Central memory CD8-positive, alpha-beta T cell (primary cell): ENCODE measurements at places on chromosomes 1 and 21.
A peak's percentile ranks its signal among the peaks of the same experiment; 100 is the strongest.

GRCh38 chr1:52554267-52554640 lies 1.4 kb upstream of the TUT4 start:
- DNase-seq: no peak

DNA sequence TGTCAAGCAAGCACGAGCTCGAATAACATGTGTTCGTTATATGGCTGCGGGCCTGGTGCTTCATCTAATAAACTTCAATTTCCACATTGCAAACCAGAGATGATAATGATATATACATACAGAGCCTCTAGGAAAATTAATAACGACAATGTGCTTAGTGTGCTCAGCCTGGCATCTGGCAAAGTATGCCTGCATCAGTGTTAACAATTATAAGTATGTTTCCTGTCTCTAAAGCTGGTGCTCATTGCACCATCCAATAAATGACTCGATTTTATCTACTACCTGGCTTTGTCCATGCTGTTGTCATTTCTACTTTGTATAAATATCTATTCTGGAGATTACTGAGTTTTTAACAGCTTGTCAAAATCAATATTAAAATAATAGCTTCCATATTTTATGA lies 1402.6 kb downstream of the MRPL39 start:
- no peak for DNase-seq

DNA sequence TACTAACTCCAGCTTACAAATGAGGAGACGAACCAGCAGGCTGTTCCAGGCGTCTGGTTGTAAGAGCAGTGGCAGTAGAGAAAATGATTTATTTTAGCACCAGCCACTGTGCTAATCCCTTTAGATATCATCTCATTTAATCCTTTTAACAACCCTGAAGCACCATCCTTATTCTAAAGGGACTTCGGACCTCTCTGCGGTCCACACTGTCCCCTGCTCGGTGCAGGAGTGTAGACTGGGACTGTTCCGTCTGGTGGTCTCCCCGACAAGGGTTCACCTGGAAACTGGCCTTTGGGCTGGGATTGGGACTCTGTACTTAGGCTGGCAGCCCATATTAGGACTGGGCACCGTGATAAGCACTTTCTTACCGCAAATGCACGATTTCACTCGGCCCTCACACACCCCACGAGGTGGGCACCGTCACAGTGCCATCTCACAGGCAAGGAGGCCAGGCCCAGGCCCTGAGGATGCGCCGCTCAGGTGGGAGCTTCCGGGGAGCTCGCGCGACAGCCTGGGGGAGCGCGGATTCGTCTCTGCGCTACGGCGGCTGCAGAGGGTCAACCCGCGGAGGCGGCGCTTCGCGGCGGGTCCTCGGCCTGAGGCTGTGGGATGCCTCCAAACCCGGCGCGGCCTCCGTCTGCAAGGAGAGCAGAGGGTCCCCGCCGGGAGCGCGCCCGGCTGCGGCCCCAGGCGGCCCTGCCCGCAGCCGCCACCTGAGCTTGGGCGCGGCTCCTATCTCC lies 45.2 kb downstream of the ATP1A1 start:
- peak; percentile 80 for DNase-seq

- no peak for DNase-seq
Observed at GRCh38 chr1:230171356-230172015, 104.4 kb downstream of the GALNT2 start.

GRCh38 chr1:12615159-12615864 lies 2.7 kb downstream of the DHRS3 start:
- DNase-seq: no peak

DNA sequence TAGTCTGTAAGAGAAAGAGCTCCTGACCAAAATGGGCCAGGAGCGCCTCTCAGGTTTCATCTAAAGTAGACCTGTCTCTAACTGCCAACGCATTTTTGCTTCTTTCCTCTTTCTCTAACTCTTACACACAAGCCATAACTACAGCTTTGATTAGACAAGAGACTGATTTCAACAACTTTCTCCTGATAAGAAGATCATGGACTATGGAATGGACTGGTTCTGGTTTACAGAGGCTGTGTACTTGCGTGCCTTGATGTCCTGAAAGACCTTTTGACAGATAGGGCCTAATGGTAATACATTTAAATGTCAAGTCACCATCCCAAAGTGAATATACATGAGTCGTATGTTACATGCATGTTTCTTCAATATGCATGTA lies 3.7 kb upstream of the SETD4 start:
- DNase-seq: no peak

- DNase-seq: no peak
Observed at GRCh38 chr1:78676347-78676982, 26.8 kb downstream of the IFI44 start.

DNA sequence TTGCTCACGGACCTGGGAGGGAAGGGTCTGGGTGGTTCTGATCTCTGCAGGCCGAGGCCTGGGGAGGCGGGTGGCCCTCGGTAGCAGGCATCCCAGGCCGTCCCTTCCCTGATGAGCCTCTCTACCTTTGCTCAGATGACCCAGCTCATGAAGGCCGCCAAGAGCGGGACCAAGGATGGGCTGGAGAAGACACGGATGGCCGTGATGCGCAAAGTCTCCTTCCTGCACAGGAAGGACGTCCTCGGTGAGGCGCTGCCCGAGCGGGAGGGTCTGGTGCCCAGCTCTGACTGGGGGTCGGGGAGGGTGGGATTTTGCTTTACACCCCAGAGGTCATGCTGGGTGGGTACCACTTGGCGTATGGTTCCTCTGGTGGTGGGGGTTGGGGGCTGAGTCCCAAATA lies 76.5 kb downstream of the ARHGEF10L start:
- DNase-seq: no peak

DNA sequence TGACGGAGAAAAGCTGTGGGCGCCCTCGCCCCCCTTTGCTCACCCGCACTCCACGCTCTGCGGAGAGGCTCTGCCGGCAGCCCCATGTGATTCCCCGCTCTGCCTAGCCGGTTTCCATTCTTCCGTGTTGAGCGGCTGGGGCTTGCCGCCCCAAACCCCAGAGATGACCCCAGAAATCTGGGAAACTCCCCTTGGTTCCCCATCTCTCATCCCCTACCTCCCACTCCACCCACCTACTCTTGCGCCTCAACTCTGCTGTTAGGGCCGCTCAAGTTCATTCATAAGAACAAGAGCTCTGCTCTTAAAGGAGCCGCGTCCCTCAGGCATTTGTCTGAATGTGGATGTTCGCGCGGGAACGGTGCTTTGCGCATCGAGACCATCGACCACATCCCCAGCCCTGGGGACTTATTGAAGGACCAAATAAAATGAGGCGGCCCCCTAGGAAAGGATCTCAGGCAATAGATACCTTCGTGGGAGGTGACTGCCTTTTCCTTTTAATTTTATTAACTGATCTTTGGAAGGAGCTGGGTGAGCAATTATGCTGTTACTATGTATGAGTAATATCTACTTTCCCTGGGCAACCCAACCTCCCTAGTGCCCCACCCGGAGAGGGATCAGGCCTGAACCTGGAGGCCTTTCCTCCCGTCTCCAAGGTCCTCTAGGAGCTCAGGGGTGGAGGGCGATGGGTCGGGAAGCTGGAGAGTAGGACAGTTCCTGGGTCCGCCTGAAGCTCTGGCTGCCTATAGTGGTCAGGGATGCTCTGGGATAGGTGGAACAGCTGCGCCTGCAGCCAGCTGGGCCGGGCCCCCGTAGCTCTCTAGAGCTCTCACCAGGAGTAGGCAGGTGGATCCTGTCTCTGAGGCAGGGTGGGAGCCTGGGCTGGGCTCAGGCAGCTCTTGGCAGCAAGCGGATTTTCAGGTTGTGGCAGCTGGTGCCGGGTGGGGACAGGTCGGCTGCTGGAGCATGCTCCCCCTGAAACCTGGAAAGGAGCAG lies 898 bp downstream of the MFSD2A start:
- no peak for DNase-seq

DNA sequence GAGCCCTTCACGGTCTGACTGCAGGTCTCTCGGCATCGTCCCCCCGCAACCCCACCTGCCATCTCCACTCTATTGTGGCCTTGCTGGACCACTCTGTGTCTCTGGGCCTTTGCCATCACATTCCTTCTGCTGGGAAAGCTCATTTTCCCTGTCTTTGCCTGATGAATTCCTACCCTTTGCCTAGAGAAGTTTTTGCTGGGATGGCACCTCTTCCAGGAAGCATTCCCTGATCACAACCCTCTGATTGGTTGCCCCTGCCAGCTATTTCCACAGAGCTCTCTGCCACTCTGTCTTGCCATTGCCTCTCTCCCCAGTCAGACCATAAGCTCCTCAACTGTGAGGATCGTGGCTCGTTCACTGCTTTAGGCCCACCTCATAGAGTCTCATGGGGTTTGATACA lies 28.9 kb upstream of the GPR37L1 start:
- DNase-seq: no peak

- DNase-seq: no peak
Observed at GRCh38 chr1:227729881-227730629, 5.0 kb downstream of the JMJD4 start.

- no peak for DNase-seq
Observed at GRCh38 chr1:21955058-21955457, 17.9 kb upstream of the HSPG2 start.

- no peak for DNase-seq
Observed at GRCh38 chr1:98292994-98293393, 368.5 kb upstream of the SNX7 start.

DNA sequence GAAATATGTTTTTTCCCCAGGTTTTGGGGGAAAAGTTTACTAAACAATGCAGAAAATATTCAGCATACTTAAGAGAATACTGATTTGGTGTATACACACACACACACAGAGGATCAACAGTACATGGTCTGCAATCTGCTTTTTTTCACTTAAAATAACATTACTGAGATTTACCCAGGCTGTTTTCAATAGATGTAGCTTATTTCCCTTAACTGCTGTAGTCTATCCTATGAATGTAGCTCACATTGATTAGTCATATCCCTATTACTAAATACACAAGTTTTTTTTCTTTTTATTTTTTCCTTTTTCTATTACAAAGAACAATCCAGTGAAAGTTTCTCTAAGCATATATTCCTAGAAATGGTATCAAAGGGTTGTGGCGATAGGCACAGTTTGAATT lies 266.7 kb upstream of the GREM2 start:
- no peak for DNase-seq

DNA sequence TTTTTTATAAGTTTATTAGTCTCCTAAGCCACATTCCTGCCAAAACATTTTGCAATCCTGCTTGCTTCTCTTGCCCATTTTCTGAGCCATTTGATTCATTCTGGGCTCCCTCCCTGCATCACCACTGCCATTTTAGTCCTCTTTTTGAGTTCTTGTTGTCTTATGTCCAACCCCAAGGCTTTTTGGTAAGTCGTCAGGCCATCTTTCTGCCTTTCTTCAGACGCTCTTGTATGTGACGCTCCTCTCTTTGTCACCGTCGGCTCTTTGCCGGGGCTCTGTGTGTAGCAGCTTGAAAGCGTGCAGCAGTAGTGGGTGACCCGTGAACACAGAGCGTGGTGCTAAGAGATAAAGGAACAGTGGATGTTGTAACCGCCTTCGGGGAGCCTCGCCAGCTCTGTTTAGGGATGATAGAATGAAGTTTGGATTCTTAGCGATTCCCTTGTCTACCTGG lies 14.6 kb downstream of the HUNK start:
- DNase-seq: no peak

- no peak for DNase-seq
Observed at GRCh38 chr1:180908074-180908765, 4.5 kb upstream of the KIAA1614 start.

GRCh38 chr21:29342363-29342957 lies 43.7 kb downstream of the BACH1 start:
- DNase-seq: no peak

GRCh38 chr1:100510451-100510850 lies 27.5 kb upstream of the GPR88 start:
- no peak for DNase-seq

DNA sequence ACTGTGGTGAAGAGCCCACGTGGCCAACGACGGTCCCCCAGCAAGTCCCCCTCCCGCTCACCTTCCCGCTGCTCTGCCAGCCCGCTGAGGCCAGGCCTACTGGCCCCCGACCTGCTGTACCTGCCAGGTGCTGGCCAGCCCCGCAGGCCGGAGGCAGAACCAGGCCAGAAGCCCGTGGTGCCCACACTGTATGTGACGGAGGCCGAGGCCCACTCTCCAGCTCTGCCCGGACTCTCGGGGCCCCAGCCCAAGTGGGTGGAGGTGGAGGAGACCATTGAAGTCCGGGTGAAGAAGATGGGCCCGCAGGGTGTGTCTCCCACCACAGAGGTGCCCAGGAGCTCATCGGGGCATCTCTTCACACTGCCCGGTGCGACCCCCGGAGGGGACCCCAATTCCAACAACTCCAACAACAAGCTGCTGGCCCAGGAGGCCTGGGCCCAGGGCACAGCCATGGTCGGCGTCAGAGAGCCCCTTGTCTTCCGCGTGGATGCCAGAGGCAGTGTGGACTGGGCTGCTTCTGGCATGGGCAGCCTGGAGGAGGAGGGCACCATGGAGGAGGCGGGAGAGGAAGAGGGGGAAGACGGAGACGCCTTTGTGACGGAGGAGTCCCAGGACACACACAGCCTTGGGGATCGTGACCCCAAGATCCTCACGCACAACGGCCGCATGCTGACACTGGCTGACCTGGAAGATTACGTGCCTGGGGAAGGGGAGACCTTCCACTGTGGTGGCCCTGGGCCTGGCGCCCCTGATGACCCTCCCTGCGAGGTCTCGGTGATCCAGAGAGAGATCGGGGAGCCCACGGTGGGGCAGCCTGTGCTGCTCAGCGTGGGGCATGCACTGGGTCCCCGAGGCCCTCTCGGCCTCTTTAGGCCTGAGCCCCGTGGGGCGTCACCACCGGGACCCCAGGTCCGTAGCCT lies 46.8 kb downstream of the TRIM11 start:
- no peak for DNase-seq

DNA sequence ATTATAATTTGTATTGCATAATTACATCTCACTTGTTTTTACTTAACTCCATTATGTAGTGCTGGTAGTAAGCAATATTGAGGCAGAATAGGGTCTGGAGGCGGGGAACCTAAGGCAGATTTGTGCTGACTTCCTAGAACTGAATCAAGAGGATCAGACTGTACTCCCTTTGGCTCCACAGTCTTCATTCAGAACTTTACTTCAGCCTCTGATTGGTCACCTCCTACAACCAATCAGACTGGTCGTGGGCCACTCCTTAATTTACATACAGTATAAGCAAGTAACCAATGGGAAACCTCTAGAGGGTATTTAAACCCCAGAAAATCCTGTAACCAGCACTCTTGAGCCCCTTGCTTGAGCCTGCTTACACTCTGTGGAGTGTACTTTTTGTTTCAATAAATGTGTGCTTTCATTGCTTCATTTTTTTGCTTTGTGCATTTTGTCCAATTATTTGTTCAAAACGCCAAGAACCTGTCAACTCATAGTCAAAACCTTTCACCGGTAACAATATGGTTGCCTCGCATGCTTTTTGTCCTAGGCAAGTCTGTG lies 31.6 kb downstream of the ZBTB8OS start:
- no peak for DNase-seq

DNA sequence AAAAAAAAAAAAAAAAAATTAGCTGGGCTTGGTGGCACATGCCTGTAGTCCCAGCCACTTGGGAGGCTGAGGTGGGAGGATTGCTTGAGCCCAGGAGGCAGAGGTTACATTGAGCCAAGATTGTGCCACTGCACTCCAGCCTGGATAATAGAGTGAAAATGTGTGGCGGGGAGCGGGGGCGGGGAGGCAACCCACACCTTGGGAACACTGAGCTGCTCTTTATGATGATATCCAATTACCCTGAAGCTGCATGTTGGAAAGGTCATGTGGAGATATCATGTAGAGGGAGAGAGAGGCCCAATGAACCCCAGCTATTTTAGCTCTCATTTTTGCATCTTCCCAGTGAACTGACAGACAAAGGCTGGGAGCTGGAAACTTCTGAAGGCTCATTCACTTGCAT lies 48.3 kb upstream of the ZNF648 start:
- no peak for DNase-seq
